ENCODE measurements at places on chromosomes 16 and 17.

- no peak for DNase-seq
Observed at GRCh38 chr17:57527221-57528057, 217.7 kb downstream of the CCDC182 start.

DNA sequence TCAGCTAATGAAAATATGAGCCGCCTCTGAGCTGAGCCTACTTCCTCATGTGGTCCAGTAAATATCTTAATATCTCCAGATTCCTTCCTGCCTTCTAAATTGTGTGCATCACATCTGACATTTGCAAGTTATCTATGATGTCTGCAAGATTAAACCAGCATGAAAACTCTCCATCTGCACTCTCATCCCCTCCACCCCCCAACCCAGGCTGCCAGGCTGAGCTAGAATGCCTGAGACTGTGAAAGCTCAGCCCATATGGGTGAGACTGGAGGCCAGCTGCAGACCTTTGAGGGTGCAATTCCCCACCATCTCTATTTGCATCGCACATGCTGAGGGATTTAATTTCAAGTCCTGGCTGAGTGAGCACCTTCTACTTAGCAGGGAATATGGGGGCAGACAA is 82.8 kb downstream of the ASIC2 start:
- DNase-seq = no peak

- no peak for DNase-seq
Observed at GRCh38 chr16:55370762-55371482, 46.9 kb downstream of the IRX6 start.

GRCh38 chr16:31006086-31006385 is 4.4 kb downstream of the STX1B start:
- DNase-seq = no peak

DNA sequence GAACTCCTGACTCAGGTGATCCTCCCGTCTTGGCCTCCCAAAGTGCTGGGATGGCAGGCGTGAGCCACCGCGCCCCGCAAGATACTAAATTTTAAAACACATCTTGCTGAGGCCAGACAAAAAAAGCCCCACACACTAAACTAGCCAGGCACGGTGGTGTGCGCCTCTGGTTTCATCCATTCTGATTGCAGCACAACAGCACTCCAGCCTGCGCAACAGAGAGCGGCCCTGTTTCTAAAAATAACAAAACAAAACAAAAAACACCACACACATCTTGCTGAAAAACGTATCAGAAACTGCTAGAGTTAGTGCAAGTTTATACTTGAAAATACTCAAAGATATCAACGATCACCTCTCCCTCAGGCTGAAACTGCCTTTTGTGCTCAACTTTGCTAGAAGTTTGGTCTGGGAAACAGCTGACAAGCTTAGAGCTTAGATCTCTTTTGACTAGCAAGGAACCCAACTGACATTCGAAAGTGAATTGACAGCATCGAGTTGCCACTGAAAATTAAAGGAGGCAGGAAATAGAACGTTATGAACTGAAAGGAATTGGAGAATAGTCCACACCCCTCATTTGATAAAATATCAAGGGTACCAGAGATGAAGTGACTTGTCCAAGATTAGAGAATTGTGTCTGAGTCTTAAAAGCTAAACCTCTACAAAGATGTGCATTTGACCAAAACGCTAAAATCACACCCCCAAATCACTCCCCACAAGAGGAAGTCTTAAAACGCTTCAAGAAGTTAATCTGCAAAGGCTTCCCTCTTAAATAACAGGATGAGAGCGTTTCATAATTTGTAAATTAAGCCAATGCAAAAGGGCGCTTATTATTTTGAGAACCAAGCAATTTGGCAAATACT is 908 bp downstream of the COG4 start:
- DNase-seq = no peak

DNA sequence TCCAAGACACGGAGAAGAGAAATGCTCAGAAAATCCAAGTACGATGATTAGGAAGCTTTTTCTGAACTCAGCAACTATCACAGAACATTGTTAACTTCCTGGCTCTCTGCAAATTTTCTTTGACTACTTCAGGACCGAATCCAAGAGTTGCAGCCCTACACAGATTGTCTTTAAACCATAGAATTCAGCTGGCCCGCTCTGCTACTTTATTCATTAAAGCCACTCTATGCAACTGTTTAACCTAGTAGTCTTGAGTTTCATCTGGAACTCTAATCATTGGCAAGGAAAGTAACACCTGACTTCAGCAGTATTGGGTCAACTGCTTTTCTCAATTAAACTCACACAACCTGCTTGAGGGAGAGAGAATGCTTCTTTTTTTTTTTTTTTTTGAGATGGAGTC is 210.1 kb downstream of the SLC39A11 start:
- DNase-seq = no peak

DNA sequence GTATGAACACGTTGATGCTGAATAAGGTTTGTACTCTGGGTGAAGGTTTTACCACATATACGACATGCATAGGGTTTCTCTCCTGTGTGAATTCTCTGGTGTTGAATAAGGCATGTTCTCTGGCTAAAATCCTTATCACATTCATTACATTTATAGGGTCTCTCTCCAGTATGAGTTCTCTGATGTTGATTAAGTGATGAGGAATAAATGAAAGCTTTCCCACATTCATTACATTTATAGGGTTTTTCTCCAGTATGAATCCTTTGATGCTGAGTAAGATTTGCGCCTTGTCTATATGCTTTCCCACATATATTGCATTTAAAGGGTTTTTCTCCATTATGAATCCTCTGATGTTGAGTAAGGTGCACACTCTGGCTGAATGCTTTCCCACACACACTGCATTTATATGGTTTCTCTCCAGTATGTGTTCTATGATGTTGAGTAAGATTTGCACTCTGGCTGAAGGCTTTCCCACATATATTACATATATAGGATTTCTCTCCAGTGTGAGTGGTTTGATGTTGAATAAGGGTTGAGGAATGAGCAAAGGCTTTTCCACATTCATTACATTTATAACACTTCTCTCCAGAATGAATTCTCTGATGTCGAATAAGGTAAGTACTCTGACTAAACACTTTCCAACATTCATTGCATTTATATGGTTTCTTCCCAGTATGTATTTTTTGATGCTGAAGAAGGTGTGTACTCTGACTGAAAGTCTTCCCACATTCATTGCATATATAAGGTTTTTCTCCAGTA is 16.9 kb downstream of the ZNF287 start:
- DNase-seq = no peak

DNA sequence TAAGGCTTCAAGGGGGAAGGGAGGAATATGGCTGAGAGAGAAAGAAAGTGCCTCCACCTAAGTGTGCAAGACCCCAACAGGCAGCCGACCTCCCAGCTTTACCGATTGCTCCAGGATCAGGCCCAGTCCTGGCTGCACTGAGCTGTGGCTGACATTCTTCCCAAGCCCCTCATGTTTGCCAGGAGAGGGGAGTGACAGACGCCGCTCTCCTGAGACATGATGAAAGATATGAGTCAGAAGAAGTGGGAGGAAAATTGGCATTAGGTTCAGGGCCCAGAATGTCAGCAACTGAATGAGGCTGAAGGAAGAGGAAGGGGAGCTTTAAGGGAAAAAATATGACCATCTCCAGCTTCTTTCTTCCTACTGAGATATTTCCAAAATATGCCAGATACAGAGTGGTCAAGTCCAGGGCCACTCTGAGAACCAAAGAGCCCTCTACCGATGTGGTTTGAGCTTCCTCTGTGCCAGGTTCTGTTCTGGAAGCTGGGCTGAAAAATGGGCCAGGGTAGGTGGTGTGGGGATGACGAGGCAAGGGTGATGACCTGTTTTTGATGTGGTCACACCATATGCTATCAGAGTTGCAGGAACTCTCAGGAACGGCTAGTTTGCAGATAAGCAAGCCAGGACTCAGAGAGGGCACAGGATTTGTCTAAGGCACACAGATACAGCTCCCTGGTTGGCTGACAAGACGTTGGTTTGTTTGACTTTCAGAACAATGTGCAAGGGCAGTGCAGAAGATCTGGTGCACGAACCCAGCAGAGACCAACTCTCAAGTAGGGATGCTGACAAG is 176.7 kb downstream of the SOX9 start:
- DNase-seq = no peak

DNA sequence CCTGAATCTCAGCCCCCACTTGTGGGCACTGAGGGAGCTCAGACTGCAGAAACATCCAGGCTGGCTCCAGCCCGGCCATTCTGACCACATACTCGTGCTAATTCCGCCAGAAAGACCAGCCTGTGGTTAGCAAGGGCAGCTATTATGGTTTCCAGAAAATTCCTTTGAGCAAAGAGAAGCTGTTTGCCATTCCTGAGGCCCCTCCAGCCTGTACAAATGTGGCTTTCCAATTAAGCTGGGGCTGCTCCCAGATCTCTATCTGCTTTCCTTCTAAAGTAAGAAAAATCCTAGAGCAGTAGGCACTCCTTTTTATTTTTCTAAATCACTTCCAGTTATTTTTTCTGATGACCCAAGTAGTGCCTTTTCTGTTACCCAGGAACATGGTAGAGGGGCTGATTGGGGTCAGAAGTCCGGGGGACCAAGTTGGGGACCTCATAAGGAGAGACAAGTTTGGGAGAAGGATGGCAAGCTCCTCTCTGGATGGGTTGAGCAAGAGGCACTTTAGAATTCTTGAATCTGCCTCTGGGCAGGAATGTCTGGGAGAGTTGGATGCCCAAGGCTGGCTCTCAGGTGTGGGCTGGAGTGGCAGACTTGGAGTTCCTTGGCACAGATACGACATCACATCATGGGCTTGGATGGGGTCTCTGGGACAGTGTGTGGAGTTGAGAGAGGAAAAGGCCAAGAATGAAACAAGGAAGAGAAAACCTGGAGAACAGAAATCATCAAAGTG is 83.3 kb upstream of the TNRC6C start:
- no peak for DNase-seq

- DNase-seq = no peak
Observed at GRCh38 chr17:28827672-28828071, 14.9 kb downstream of the FAM222B start.

GRCh38 chr16:61289141-61289540 is 747.1 kb downstream of the CDH8 start:
- no peak for DNase-seq

- DNase-seq = no peak
Observed at GRCh38 chr17:79023886-79024771, at the start of gene C1QTNF1. Gene C1QTNF1 (plus strand): TSS chr17:79024169. CDS start chr17:79043969, 19,800 bp downstream.

DNA sequence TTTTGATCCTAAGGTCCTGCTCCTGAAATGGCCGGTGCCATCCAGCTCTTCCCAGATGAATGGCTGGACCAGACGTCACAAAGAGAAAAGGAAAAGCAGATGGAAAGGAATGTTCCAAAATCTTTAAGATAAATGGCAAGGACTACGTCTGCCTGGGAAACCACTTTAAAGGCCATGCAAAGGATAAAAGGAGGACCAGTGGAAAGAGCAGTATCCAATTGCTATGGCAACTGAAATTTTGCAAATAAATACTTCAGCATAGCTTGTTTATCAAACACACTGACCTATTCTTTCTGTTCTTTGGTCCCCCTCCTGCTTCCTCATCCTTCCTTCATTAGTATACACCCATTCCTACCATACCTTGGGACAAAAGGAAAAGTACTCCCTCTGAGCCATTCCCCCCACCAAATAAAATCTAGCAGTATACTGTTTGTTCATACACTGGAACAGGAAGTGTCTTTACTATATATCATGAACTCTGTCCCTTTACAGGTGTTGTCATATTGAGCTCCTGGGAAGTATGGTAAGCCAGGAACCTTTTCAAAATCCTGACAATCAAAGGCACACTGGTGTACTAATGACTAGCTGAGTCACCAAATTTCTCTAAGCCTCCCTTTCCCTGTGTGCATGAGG is 37.2 kb upstream of the NUFIP2 start:
- DNase-seq = no peak

- no peak for DNase-seq
Observed at GRCh38 chr17:11391134-11391533, 150.1 kb downstream of the SHISA6 start.

DNA sequence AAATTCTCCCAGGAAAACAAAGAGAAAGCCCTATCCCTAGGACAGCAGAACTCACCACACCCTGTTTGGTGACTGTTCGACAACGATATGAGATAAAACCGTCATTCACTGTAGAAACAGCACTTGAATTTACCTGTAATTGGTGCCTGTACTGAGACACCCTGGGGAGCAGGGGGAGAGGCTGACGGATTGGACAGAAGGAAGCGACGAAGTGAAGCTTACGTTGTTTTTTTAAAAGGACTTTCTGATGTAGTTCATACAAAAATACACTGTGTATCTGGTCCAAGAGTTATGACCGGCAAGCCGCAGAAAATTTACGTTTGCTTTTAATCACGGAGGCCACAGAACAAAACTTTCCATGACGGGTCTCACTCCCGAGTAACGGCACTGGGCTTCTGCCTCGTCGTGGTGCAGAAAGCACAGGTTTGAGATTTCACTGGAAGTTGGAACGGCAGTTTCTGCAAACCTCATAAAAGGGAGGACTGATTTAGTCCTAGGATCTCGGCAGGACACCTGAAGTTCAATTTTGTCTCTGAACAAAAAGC is 9.7 kb downstream of the NXN start:
- DNase-seq = no peak

DNA sequence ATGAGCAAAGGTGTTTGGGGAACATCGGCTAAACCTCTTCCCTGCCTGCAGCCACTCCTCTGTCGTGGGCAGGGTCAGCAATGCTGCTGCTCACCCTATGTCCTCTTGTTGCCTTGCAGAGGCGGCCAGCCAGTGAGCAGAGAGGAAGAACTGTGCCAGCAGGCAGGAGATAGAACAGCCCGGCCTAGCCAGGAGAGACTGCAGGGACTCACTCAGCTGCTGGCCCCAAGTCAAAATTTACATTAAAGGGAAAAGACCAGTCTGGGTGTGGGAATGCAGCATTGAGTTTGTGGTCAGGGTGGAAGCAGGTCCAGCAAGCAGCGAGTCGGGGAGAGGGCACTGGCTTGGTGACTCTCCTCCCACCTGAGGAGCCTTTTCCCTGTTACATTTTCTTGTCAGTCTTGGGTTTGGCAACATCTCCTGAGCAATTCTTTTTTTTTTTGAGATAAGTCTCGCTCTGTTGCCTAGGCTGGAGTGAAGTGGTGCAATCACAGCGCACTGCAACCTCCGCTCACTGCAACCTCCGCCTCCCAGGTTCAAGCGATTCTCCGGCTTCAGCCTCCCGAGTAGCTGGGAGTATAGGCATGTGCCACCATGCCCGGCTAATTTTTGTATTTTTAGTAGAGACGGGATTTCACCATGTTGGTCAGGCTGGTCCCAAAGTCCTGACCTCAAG is 22.7 kb downstream of the LIG3 start:
- no peak for DNase-seq

- no peak for DNase-seq
Observed at GRCh38 chr17:66542129-66542966, 239.9 kb downstream of the PRKCA start.

- no peak for DNase-seq
Observed at GRCh38 chr16:47197536-47198179, 53.9 kb upstream of the NETO2 start.

- no peak for DNase-seq
Observed at GRCh38 chr16:2163211-2163881, 7.8 kb downstream of the TRAF7 start.

DNA sequence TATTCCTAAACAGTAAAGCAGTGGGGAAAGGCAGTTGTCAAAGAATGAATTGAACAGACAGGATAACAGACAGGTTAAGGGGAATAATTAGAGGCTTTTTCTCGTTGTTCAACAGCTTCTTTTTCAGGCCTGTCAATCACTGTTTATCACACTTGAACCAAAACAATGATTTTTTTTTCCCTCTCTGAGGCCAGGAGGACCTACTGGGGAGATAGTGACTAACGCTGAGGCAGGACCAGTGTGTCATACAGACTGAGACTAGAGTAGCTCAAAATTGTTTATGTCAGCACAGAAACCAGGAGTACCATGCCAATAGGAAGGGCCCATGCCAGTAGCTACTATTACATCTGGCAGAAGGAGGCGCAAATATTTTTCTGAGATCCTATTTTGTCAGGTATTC is 41.3 kb upstream of the NLK start:
- no peak for DNase-seq

- no peak for DNase-seq
Observed at GRCh38 chr17:29714146-29714545, 91.4 kb upstream of the CORO6 start.

Data from T-helper 1 cell (primary cell).